Esophagus (tissue), 2 donors: ENCODE measurements at places on chromosomes 3 and 15. TPM values are rescaled to one million over a fixed set of nuclear protein-coding genes. Genes with fewer than 3 reads are reported as not detected.

The CYP19A1 gene
- not detected for polyA plus RNA-seq

The GPR156 gene
- polyA plus RNA-seq: 0.10 TPM

The DLG1 gene
- polyA plus RNA-seq: 39.4 TPM

The PTH1R gene
- 2.0 TPM for polyA plus RNA-seq

The CNTN3 gene
- 0.08 TPM for polyA plus RNA-seq

The ZDHHC19 gene
- polyA plus RNA-seq: not detected

The ATP13A5 gene
- polyA plus RNA-seq: 0.26 TPM

The DPPA2 gene
- not detected for polyA plus RNA-seq

The STX19 gene
- 14.4 TPM for polyA plus RNA-seq

The ADGRG7 gene
- polyA plus RNA-seq: not detected

The PPP1R14D gene
- 0.21 TPM for polyA plus RNA-seq

The THPO gene
- 0.12 TPM for polyA plus RNA-seq

The PSTPIP1 gene
- 2.5 TPM for polyA plus RNA-seq

The CALML4 gene
- 5.0 TPM for polyA plus RNA-seq

The CFAP100 gene
- polyA plus RNA-seq: not detected

The TBCCD1 gene
- 4.4 TPM for polyA plus RNA-seq

The PDZRN3 gene
- polyA plus RNA-seq: 17.2 TPM

The SEMA6D gene
- 0.31 TPM for polyA plus RNA-seq

The STARD9 gene
- 2.2 TPM for polyA plus RNA-seq

The CACNA2D2 gene
- 0.28 TPM for polyA plus RNA-seq

The HRH1 gene
- 2.2 TPM for polyA plus RNA-seq

The PCOLCE2 gene
- 1.9 TPM for polyA plus RNA-seq

The CLEC3B gene
- 7.5 TPM for polyA plus RNA-seq

The BHLHE40 gene
- polyA plus RNA-seq: 84.0 TPM

The PARP9 gene
- 20.0 TPM for polyA plus RNA-seq

The LHFPL4 gene
- polyA plus RNA-seq: not detected

The SLC24A5 gene
- polyA plus RNA-seq: not detected

The CD96 gene
- polyA plus RNA-seq: 0.94 TPM

The ABHD6 gene
- 4.3 TPM for polyA plus RNA-seq

The GOLGA8J gene
- polyA plus RNA-seq: not detected

The COL7A1 gene
- 265 TPM for polyA plus RNA-seq

The C3orf49 gene
- polyA plus RNA-seq: not detected

The MKRN2OS gene
- 6.0 TPM for polyA plus RNA-seq

The PLCL2 gene
- 0.22 TPM for polyA plus RNA-seq

The DLL4 gene
- 1.9 TPM for polyA plus RNA-seq

The SLC38A3 gene
- polyA plus RNA-seq: 0.08 TPM

The CEMIP gene
- polyA plus RNA-seq: 2.2 TPM

The GOLGA6L26 gene
- not detected for polyA plus RNA-seq

The FETUB gene
- polyA plus RNA-seq: 5.0 TPM

The WDR93 gene
- 0.02 TPM for polyA plus RNA-seq

The LCTL gene
- not detected for polyA plus RNA-seq

The TRH gene
- not detected for polyA plus RNA-seq

The OXNAD1 gene
- polyA plus RNA-seq: 6.6 TPM

The LRRC15 gene
- polyA plus RNA-seq: 0.04 TPM

The PEX5L gene
- not detected for polyA plus RNA-seq

The SPSB4 gene
- polyA plus RNA-seq: 0.04 TPM

The P2RY14 gene
- 2.1 TPM for polyA plus RNA-seq

The EPHA6 gene
- 0.20 TPM for polyA plus RNA-seq

The CYP8B1 gene
- polyA plus RNA-seq: not detected

The TRIM71 gene
- not detected for polyA plus RNA-seq

The GLDN gene
- polyA plus RNA-seq: 0.41 TPM

The CHRFAM7A gene
- 0.06 TPM for polyA plus RNA-seq

The NUP210 gene
- polyA plus RNA-seq: 5.7 TPM

The UBP1 gene
- 21.3 TPM for polyA plus RNA-seq

The RETNLB gene
- polyA plus RNA-seq: not detected

The FBXL22 gene
- 2.8 TPM for polyA plus RNA-seq

The HRG gene
- polyA plus RNA-seq: not detected

The CPNE9 gene
- 0.05 TPM for polyA plus RNA-seq
